Daoy (cell line): ENCODE measurements at places on chromosomes 2 and 18.

- DNase-seq = no peak
Measured at GRCh38 chr18:79518028-79518682, 122.4 kb downstream of the NFATC1 start.

DNA sequence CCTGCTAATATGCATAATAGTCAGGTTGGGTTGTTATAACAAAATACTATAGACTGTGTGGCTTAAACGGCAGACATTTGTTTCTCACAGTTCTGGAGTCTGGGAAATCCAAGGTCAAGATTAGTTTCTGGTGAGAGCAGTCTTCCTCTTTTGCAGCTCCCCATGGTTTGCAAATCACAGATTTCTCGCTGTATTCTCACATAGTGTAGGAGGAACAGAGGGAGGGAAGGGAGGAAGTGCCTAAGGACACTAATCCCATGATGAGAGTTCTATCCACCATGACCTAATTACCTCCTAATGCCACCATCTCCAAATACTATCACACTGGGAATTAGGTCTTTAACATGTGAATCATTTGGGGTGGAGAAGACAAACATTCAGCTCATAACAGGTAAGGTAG is 20.1 kb upstream of the PTH2R start:
- no peak for DNase-seq

GRCh38 chr2:107556038-107556627 is 270.6 kb upstream of the RGPD4 start:
- DNase-seq = no peak

DNA sequence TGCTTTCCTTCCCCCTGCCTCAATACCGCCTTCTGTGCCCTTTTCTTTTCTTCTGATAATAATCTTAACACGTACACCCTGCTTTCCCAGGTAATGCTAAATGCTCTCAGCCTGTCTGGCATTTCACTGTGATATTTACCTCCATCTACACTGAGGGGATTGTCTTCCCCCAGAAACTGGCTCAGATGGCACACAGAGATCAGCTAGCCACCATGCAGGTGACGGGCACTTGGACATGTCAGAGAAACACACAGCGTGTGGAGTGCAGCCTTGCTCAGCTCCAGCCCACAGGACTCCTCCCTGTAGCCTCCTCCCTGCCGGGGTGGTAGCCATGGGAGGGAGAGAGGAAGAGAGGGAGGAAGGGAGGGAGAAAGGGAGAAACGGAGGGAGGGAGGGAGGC is 131.2 kb downstream of the EIPR1 start:
- DNase-seq = no peak

- DNase-seq = no peak
Measured at GRCh38 chr2:25227576-25227975, 59.2 kb upstream of the POMC start.

GRCh38 chr18:64258111-64258650 is 109.3 kb upstream of the LINC00305 start:
- no peak for DNase-seq

DNA sequence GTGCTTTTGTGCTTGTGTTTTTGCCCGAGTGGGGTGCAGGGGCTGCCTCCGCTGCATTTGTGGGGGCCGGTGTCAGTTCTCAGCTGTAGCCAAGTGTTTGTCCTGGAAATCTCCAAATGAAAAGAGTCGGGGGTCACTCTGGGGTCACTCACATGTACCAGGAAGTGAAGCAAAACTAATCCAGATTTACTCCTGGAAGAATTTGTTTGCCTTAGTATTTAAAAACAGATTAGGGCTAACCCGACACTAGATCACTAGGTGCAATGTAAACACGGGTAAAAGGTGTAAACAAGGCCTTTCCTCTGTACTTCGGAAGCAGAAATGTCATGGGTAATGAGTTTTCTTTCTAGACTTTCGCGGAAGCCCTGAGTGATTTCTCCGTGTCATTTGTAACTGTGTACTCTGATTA is 50.3 kb downstream of the GBX2 start:
- no peak for DNase-seq

- no peak for DNase-seq
Measured at GRCh38 chr2:207150284-207150683, 15.5 kb downstream of the KLF7 start.

GRCh38 chr2:170548304-170548703 is 166.8 kb upstream of the SP5 start:
- DNase-seq = no peak

DNA sequence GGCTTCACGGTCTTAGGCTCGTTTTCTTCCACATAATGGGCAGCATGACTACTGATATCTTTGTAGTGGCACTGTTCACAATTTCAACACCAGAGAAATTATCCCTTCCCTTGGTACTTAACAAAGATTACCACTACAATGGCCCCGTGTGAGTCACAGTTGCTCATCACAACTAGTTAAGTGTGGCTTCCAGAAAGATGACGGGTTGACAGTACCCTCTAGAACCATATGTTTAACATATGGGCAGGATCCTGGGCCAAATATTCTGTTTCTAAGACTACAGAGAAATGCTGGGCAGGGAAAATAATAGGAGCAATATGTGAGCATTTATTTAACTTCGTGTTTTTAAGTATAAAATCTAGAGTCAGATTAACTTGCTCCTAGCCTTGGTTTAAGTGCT is 780.1 kb upstream of the LINC00305 start:
- DNase-seq = no peak

DNA sequence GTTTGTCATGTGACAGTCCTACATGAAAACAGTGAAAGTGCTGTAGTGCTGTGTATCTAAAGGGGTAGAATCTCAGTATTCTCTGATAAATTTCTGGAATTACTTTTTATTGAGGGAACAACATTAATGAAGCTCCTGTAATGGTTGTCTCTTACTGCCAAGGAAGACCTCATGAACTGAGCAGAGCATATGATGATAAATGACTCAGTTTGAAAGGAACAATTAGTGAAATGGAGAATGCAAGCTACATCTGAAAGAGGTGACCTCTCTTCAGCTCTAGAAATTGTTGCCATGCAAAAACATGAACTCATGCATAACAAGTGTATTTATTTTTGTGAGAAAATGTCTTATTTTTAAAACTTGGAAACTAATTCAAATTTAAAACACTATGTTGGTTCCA is 93.6 kb downstream of the SCN9A start:
- no peak for DNase-seq

DNA sequence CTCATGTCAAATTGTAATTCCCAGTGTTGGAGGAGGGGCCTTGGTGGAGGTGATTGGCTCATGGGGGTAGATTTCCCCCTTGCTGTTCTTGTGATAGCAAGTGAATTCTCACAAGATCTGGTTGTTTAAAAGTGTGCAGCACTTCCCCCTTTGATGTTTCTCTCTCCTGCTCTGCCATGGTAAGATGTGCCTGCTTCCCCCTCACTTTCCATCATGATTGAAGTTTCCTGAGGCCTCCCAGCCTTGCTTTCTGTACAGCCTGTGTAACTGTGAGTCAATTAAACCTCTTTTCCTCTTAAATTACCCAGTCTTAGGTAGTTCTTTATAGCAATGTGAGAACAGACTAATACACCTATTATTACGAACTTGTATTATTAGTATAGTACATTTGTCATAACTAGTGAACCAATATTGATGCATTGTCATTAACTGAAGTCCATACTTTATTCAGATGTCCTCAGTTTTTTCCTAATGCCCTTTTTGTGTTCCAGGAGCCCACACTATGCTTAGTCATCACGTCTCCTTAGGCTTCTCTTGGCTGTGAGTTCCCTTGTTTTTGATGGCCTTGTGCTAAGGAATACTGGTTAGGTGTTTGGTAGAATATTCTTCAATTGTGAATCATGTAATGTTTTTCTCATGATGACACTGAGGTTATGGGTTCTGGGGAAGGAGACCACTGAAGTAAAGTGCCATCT is 4.5 kb upstream of the MAP3K2 start:
- no peak for DNase-seq

GRCh38 chr2:59029058-59029457 is 787.9 kb upstream of the FANCL start:
- no peak for DNase-seq

DNA sequence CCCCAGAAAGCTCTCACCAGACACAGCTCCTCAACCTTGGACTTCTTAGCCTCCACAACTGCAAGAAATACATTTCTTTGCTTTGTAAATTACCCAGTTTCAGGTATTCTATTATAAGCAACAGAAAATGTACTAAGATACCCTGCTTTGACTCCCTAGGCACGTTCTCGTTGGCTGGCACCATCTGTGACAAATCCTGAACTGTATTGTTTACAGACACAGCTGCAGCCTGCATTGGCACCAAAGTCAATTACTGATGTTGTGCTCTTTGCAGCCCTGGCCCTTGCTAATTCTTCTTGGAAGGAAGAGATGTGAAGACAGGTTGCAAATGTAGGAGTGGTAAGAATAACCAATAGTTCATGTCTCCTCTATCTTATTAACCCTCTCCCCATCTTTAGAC is 72.7 kb upstream of the FAM136A start:
- no peak for DNase-seq

- DNase-seq = peak; percentile 69
Measured at GRCh38 chr2:105617631-105618350, 126.9 kb upstream of the NCK2 start.

DNA sequence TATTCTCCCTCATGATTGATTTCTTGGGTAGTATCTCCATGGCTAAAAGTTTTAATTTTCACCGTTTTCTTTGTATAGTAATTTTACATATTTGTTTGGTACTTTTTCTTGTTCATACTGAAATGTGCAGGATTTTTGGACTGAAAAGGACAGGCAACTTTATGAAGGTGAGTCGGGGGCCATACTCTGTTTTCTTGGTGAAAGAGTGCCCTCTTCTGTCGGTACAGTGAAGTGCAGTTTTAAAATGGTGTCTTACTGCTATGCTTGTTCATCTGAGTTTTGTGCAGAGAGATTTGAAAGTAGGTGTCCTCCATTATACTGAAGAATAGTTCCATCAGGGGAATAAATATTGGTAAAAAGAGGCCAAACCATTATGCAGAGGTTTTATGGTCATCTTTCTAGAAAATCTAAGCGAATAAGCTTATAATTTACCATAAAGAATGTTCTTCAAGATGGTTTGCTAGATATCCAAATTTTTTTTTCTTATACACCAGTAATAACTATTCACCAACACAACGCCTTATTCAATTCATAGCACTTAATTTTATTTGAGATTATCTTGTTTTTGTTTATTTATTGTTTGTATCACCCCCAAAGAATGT is 8.7 kb upstream of the SERPINB13 start:
- peak; percentile 29 for DNase-seq

DNA sequence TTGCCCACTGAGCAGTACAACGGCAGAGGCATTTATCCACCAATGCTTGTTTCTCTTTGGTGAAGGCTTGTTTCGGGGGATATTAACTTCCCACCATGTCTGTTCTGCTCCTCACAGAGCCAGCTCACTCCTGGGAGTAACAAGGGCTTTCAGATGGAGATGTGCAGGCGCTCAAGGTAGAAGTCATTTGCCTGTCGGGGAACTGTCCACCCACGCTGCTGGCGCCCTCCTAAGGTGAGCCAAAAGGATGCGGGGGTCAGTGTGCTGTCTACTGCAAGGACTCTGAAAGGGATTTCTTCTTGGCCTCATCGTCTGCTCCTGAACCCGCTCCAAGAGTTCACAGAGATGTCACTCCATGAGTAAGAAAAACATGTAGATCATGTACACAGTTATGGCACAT is 57.0 kb upstream of the CYRIA start:
- DNase-seq = no peak

- peak; percentile 42 for DNase-seq
Measured at GRCh38 chr2:235591921-235592320, 98.1 kb downstream of the AGAP1 start.

DNA sequence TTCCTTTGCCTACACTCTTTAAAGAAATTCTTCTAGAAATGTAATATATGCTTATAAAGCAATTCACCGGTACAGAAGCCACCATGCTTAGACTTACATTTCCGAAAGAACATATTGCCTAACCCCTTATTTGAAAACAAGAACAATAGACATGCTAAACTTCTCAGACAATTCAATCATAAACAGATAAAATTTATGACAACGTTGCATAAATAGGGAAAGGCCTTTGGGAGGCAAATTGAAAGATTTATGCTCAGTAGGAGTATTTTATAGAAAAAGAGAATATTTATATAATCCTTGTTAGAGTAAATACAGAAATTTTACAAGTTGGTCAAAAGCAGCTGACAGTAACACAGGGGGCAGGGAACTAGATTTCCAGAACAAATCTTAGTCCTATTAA is 16.2 kb upstream of the MEP1B start:
- DNase-seq = no peak

GRCh38 chr2:29576231-29576630 is 345.2 kb downstream of the ALK start:
- no peak for DNase-seq

- no peak for DNase-seq
Measured at GRCh38 chr2:40177366-40177765, 274.5 kb downstream of the SLC8A1 start.

GRCh38 chr2:67032076-67032475 is 365.1 kb upstream of the ETAA1 start:
- DNase-seq = no peak

DNA sequence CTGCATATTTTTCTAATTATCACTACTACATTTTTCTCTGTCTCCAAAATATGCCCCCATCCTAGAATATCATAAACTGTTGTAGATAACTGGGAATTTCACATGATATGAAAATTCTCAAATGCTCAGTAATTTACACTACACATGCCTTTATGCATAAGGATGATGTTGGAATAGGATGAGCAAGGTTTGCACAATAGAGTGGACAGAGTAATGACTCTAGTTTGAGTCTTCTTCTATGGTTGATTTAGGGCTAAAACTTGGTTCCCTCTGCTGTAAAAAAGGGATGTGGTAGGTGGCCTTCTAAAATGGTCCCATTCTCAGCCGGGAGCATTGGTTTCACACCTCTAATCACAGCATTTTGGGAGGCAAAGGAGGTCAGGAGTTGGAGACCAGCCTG is 129.9 kb downstream of the BCL11A start:
- no peak for DNase-seq

- no peak for DNase-seq
Measured at GRCh38 chr2:41375901-41376300, 671.9 kb upstream of the PKDCC start.

- DNase-seq = no peak
Measured at GRCh38 chr2:74104839-74105238, 42.9 kb downstream of the BOLA3 start.

- peak; percentile 55 for DNase-seq
Measured at GRCh38 chr2:220277445-220277975, 650.1 kb downstream of the SLC4A3 start.

DNA sequence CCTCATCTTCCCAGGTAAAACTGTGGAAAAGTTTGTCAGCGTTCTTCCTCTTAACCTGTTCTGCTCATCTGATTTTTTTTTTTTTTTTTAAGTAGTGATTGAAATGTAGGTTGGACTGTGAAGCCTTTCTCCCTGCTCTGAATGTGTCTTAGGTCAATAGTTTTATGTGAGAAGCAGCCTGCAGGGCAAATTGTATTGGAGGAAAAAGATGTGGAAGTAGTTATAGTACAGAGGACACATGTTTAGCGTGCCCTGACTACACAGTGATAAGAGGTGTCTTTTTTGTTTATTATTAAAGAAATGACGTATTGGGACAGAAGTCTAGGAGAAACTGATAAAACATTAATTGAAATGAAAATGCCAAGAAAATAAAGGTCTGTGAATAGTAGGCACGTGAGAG is 1.5 kb downstream of the MTA3 start:
- no peak for DNase-seq
